Stimulated activated CD4-positive, alpha-beta T cell treated with anti-CD3 and anti-CD28 coated beads, Interleukin-15, amount 100 ng/mL, for 1 hour (primary cell): ENCODE measurements at places on chromosomes 1 and 21.

DNA sequence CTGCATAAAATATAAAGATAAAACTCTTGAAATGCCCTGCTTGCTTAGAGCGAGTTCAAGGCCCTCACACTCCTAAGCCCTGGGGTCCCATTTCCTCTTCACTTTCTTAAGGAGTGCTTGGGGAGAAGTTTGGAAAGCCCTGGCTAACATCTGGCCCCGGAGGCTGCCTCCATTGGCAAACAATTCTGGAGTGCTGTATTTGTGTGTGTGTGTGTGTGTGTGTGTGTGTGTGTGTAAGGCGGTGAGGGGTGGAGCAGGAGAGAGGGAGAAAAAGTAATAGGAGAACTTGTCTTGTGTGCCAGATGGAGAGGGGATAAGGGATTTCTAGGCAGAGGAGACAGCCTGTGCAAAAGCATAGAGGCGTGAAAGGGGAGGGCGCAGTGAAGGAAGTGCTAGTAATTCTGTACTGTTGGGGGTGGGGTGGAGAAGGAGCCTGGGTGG is 578 bp upstream of the TRIM62 start:
- DNase-seq = no peak

GRCh38 chr1:2127187-2128145 is 67.1 kb downstream of the FAAP20 start:
- no peak for DNase-seq

DNA sequence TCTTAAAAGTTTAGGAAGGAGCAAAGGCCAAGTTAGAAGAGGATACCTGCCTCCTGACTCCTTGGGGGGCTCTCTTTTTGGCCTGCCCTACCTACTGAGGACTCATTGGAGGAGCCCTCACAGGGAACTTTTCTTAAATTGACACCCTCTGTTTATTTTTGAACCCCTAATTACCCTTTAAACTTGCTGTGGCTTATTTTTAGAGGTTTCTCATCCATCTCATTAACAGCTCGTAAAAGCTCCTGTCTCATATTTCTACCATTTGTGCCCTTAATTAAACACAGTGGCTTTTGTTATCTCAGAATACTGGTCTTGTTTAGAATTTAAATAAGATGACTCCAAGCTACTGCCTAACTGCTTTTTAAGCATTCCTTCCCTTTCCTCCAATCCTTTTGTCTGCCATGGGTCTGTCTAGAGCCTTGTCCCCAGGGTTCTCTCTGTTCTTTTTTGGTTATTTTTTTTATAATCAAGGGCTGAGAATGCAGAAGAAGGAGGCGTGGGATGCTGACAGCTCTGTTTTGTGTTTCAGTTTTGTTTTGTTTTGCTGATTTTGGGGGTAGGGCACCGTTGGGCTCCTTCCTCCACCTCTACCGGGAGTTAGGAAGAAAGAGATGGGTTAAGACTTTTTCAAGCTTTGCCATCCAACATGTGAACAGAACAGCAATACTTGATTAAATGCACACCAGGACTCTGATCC is 78.0 kb downstream of the SYT6 start:
- DNase-seq = no peak

- DNase-seq = no peak
Measured at GRCh38 chr1:11787251-11787803, 18.4 kb downstream of the MTHFR start.

- no peak for DNase-seq
Measured at GRCh38 chr21:30577766-30578165, 12.4 kb downstream of the KRTAP22-2 start.

DNA sequence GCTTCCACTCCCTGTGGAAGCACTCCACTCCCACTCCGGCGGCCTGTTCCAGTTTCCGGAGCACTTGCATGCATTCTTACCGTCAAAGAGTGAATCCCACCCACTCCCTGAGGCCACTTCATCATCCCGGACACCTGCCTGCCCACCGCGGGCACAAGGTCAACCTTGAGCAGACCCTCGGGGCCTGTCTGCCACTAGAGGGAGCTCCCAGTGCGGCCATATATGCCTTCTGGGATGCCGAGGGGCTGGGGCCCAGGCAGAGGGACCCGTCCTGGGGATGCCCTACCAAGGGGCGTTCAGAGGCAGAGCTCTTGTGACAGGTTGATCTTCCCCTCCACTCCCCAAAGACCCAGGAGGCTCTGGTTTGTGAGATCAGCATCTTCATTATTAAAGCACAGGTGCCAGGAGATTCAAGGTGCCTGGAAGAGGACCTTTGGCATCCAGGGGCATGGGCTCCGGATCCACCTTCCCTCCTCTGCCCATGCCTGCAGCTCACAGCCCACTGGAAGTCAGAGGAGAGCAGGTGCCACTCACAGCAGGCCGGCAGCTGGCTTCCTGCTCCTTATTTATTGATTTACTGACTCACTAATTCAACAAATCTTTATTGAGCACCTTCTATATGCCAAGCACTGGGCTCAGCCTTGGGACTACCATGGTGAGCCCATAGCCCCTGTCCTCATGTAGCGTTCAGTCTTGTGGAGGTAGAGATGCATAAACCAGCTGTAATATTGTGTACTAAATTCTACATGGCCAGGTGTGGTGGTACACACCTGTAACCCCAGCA is 47.3 kb downstream of the UBIAD1 start:
- DNase-seq = peak; percentile 23

GRCh38 chr1:38891753-38892152 is 10.4 kb upstream of the GJA9 start:
- DNase-seq = no peak

DNA sequence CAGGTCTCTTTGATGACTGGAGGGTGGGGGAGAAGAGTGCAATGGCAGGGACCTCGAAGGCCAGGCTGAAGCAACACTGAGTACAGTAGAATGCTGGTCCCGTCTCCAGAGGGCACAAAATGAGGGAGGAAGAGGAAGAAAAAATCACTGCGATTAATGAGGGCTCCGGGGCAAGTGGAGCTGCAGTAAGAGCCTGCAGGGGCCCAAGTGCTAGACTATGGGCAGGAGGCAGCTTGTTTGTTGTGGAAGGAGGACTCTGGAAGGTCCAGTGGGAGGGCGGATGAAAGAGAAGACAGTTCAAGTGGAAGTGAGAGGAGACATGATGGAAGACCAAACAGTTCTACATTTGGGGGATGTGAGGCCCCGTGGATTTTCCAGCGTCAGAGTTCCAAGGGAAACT is 17.4 kb downstream of the TMCC2 start:
- DNase-seq = no peak

DNA sequence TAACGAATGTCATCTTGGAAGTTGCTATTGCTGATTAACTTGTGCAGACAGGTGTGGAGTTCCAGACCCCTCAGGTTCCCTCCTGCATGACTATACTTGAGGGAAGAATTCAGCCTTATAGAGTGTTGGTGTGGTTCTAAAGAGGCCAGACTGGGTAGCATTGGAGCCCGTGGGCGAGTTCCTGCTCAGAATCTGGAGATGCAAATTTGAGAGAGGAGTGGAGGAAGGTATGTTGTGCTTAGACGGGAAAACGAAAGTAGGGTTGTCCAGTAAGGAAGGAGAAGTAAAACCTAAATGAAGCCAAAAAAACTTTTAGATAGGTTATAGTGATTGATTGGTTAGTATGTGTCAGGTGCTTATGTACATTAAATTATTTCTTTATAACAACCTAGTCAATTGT is 79.2 kb downstream of the ZNF326 start:
- DNase-seq = no peak

DNA sequence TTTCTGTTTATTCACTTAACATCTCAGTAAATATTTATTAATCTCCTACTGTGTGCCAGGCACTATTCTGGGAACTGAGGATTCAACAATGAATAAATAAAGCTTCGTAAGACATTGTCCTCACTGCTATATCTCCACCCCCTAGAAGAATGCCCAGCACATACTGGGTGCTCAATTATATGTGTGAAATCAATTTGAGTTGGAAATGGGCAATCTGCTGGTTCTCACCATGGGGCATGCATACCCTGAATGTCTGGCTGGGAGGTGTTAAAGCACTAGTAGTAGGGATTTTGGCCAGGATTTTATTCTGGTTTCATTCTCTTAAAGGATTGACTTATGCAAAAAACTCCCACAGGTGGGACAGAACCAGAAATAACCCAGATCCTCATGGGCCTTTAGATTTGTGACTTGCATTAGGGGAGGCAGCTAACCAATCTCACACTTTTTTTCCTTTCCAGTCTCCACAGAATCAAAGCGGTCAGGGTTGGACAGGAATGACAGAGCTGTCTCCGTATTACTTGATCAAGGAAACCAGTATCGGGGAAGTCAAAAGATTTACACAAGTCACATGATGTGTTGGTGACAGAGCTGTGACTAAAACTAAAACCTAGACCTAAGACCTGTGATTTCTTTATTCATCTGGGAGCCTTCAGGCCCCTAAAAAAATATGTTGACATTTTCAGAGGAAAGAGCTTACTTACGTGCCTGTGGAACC is 12.8 kb downstream of the GFI1 start:
- DNase-seq = no peak

GRCh38 chr1:116504308-116505156 is 66.3 kb downstream of the CD58 start:
- DNase-seq = peak; percentile 69

DNA sequence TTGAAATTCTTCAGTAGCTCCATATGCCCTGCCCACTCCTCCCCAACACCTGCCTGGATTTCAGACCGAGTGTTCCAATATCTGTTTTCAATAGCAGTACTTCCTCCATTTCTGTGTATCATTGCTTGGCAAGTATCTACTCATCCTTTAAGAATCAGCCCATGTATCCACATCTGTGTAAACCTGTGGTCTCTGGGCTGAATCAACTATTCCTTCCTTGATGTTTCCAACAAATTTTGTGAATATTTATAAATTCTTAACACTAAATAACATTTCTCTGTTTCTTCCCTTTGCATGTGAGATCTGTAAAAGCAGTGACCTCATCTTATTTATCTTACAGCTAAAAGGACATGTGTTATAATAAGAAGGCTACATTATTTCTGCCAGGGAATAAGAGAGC is 26.0 kb upstream of the UAP1 start:
- no peak for DNase-seq

DNA sequence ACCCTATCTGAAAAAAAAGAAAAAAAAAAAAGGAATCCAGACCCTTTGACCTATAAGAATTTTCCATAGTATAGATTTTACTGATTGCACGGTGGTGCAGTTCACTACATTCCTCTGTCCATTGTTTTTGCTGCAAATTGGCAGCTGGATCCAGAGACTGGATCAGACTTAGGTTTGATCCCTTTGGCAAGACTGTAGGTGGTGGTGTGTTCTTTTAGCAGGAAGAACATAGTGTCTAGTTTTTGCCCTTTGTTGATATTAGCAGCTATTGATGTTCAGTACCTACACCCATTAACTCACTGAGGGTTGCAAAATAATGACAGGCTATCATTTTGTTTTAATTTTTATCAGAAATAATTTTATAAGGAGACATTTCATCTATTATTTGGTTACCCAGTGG is 37.1 kb downstream of the OSBPL9 start:
- no peak for DNase-seq

- no peak for DNase-seq
Measured at GRCh38 chr1:181812208-181812607, 249.3 kb downstream of the ZNF648 start.

DNA sequence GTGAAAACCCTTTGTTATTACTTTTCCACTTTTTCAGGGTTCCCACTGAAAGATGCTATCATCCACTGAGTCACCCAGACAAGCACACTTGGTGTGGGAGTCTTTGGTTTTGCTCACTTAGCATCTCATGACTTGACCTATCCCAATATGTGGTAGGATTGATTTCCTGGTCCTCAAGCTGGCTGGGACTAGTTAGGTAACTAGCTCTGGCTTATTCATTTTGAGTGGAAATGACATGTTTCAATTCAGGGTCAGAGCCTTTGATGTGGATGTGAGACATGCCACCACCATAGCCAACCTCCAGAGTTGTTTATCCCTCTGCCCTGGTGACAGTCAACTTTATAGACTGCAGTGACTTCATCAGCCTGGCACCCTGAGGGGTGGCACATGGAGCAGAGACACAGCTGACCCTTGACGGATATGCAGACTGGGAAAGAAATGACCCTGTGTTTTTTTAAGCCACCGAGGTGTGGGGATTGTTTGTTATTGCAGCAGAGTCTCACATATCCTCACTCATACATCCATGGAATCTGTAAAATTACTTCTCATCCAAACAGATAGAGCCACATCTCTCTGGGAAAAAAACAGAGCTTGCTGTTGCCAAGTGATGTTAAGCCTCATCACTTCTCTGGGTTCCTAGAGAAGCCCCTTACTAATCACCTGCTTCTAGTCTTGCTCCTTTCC is 699.9 kb downstream of the MATN1 start:
- DNase-seq = no peak

DNA sequence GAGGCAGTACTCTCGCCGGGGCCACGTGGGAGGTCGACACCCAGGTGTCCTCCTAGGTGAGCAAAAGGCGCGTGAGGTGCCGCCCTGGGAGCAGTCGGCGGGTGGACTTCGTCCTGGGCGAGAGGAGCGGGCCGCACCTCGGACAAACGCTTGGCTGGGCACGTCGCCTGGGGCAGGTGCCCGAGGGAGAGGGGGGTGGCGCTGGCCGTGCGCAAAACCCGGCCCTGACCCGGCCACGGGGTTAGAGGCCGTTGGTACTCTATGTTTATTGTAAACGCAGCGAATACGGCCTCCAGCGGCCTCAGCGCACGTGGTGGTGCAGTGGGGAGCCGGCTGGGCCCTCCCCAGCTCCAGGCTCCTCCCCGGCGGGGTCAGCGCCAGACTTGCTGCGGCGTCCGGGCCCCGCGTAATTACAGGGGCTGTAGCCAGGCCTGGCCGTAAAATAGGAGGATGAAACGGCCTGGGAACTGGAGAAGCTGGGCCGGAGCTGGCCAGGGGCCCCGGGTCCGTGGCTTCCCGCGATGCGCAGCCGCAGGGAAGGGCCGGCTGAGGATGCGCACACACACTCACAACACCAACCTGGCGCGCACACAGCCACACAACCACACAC is 1.6 kb upstream of the EFNA1 start:
- no peak for DNase-seq

DNA sequence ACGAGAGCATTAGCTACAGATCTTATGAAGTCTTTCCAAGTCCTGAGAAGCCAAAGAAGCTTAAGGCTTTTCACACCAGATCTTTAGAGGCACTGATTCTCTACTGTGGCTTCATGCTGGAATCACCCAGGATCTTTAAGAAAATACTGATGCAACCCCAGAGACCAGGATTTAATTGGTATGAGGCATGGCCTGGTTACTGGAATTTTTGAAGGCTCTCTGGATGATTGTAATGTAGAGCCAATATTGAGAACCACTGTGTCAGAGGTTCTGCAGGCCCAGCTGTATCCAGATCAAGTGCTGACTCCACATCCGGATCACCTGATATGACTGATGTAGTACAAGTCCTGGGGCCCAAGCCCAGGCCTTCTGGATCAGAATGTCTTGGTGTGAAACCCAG is 105.7 kb downstream of the PLPPR5 start:
- DNase-seq = no peak

GRCh38 chr1:234065794-234066447 is 161.4 kb downstream of the SLC35F3 start:
- peak; percentile 23 for DNase-seq
